ENCODE measurements at places on chromosomes 13 and 19. TPM values are rescaled to one million over a fixed set of nuclear protein-coding genes. Genes with fewer than 3 reads are reported as not detected.

GRCh38 chr13:59863621-59864020, 300.1 kb downstream of the DIAPH3 start:
- H3K4me1 ChIP-seq, result peaks cover 14% of the 10 kb centered on the region
- DNase-seq, result no peak
- H3K27ac ChIP-seq, result no peak overlapping the region
- peaks cover 7% of the 10 kb centered on the region for H3K36me3 ChIP-seq
- no peaks in the 10 kb centered on the region for H3K27me3 ChIP-seq

DNA sequence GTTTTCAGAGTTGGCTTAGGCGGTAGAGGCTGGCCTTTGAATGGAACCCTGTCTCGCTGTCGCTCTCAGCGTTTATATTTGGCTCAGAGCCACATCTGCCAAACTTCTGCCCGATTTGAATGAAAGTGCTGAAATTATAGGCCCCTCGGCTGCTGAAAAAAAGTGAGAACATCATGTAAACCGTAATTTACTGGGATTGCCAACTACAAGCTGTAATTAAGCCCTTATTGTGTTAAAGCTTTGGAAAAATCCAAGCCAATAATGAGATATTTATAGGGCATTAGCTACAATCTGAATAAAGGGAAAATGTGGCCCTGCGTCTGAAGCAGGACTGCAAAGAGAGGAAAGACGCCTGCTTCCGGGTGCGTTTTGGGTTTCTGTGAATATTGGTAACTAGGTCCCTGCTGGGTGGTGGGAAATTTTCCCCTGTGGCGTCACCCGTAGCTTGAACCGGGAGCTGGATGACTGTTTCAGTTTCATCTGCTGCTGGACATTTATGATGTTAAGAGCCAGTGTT, 9.9 kb downstream of the DNM2 start:
- peak overlapping the region; percentile 38 for H3K27ac ChIP-seq
- no peak overlapping the region for H3K4me3 ChIP-seq
- H3K4me1 ChIP-seq, result peaks cover 14% of the 10 kb centered on the region
- H3K27me3 ChIP-seq, result no peaks in the 10 kb centered on the region
- peak; percentile 54 for DNase-seq

DNA sequence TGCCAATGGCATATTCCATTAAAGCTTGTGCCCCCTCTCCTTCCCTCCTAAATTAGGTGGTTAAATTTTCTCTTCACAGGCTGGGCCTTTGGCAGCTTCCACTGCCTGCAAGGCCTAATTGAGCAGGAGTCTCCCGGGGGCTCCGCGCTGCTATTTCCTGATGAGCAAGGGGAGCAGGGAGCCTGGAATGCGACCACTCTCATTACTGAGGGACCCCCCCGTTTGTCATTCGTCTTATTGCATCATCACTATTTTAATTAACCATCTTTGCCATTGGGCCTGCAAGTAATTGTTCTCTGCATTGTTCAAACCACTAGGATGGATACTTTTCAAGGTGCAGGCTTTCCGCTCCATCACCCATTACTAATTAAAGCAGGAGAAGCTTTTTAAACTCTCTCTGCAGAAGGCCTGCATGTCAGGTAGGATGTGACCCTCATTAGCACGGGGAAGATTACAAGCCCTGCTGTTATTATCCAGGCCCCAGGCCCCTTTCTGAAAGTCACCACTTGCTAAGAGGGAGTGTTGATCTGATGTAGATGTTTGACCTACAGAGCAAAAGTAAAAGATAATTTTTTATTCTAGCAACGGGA, 142.3 kb downstream of the OXGR1 start:
- no peak overlapping the region for H3K4me3 ChIP-seq
- H3K36me3 ChIP-seq, result no peaks in the 10 kb centered on the region
- DNase-seq, result no peak
- H3K27ac ChIP-seq, result no peak overlapping the region

SLITRK6 gene
- 1.3 TPM for total RNA-seq

KLK12 gene
- not detected for total RNA-seq

GRCh38 chr19:58182577-58182988, 278 bp upstream of the ZNF274 start:
- H3K4me3 ChIP-seq, result peak overlapping the region; percentile 69
- peak; percentile 90 for DNase-seq
- H3K27ac ChIP-seq, result peak overlapping the region; percentile 98
- H3K4me1 ChIP-seq, result no peaks in the 10 kb centered on the region

DNA sequence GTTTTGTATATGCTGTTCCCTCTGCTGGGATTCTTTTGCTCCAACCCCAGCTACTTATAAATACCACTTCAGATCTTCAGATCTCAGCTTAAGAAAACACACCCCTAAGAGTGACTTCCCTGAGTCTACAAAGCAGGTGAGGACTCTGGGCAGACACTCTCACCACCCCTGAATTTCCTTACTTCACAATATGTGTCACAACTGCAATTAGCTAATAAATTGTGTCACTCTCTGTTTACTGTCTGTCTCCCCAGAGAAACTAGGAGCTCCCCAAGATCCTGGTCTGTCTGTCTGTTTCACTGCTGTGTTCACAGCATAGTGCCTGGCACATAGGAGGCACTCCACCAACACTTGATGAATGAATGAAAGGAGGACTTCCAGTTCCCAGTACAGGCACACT, 14.4 kb downstream of the CEBPA start:
- H3K4me3 ChIP-seq, result no peak overlapping the region
- no peak for DNase-seq
- no peaks in the 10 kb centered on the region for H3K27me3 ChIP-seq
- no peak overlapping the region for H3K27ac ChIP-seq

DNA sequence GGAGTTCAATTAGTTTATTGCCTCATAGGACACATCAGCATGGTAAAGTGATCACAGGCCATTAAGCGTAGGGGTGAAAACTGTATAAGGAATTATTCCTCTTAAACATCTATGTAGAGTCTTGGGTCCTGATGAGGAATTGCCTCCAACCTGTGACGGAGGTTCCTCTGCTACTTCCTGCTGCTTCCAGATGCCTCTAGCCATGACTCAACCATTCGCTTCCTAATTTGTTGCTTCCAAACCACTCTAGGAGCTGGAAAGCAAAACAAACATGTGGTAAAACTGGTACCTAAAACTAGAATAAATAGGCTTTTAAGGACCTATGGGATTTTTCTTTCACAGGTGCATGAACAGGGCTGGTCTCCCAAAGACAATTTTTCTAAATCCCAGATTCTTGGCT, 253.8 kb downstream of the KLF12 start:
- H3K36me3 ChIP-seq, result no peaks in the 10 kb centered on the region
- no peaks in the 10 kb centered on the region for H3K27me3 ChIP-seq
- no peak overlapping the region for H3K27ac ChIP-seq
- no peak for DNase-seq
- H3K4me1 ChIP-seq, result no peaks in the 10 kb centered on the region

- no peaks in the 10 kb centered on the region for H3K36me3 ChIP-seq
- no peak overlapping the region for H3K4me3 ChIP-seq
- no peaks in the 10 kb centered on the region for H3K27me3 ChIP-seq
- H3K4me1 ChIP-seq, result no peaks in the 10 kb centered on the region
- no peak for DNase-seq
Observed at GRCh38 chr13:96533408-96533807, 443.5 kb downstream of the HS6ST3 start.

GRCh38 chr13:26343816-26344215, 89.9 kb downstream of the CDK8 start:
- no peaks in the 10 kb centered on the region for H3K4me1 ChIP-seq
- H3K4me3 ChIP-seq, result no peak overlapping the region
- no peaks in the 10 kb centered on the region for H3K36me3 ChIP-seq
- DNase-seq, result no peak
- no peak overlapping the region for H3K27ac ChIP-seq

GRCh38 chr19:31513841-31514240, 164.6 kb upstream of the TSHZ3 start:
- no peaks in the 10 kb centered on the region for H3K27me3 ChIP-seq
- no peaks in the 10 kb centered on the region for H3K36me3 ChIP-seq
- H3K4me1 ChIP-seq, result no peaks in the 10 kb centered on the region
- no peak overlapping the region for H3K4me3 ChIP-seq
- DNase-seq, result no peak

DNA sequence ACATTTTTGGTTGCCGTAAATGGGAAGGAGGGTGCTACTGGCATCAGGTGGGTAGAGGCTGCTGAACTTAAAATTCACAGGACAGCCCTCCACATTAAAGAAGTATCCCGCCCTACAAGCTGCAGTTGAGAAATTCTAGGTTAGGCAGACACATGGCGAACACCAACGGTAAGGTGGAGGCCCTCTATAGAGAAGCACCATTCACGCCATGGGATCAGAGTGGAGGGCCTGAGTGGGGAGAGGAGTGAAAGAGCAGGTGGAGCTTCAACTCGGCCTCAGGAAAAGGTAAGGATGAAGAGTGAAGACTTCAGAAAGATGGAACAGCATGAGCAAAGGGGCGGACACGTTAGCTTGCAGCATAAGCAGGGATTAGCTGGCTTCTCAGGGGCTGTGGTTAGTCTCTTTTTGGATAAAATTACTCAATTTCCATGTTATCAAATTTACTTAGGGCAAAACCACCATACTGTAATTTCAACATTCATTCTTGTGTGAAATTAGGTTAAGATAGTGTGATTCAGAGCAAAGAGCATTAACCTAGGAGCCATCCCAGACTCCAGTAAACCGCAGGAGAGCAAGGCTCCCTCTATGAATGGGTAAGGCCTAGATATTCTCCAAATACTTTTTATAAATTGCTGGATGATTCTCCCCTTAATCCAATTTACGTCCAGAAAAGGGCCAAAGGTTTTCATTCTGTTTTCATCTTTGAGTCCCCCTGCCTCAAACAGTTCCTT, 1.2 kb downstream of the EEF1AKMT1 start:
- peak overlapping the region; percentile 52 for H3K4me3 ChIP-seq
- peaks cover 9% of the 10 kb centered on the region for H3K4me1 ChIP-seq
- H3K27ac ChIP-seq, result peak overlapping the region; percentile 82
- peaks cover 20% of the 10 kb centered on the region for H3K36me3 ChIP-seq
- no peaks in the 10 kb centered on the region for H3K27me3 ChIP-seq

GRCh38 chr13:54484166-54484565, 1455.6 kb downstream of the OLFM4 start:
- no peak overlapping the region for H3K4me3 ChIP-seq
- H3K4me1 ChIP-seq, result no peaks in the 10 kb centered on the region
- no peaks in the 10 kb centered on the region for H3K36me3 ChIP-seq
- no peak for DNase-seq

DNA sequence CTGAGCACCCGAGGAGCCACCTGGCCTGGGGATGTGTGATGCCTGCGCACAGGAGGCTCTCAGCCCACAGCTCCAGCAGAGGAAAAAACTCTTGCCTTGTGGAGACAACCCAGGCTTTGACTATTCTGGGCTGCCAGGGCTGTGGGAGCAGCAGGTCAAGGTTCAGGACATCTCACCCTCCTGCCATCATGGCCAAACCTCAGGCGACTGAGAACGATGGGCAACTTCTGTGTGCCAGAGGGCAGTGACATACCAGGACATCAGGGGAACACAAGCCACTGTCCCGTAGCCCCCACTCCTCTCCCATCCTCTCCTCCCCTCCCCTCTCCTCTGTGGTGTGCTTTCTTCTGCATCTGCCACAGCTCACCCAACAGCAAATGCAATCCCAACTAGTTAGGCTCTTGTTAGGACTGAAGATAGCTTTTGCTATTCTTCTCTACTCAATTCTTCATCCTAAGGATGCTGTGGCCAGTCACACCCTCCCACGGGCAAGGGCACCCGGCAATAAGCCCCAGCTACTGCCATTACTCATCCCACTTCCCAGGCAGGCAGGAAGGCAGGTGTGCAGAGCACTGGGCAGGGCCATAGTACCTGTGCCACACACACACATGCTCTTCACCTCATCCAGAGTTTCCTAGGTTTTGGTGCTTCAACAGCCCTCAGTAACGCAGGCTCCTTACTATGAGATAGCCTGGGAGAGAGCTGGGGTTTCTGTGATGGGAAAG, 16.8 kb downstream of the ELL start:
- no peak overlapping the region for H3K4me3 ChIP-seq
- no peaks in the 10 kb centered on the region for H3K4me1 ChIP-seq
- no peak overlapping the region for H3K27ac ChIP-seq
- H3K36me3 ChIP-seq, result no peaks in the 10 kb centered on the region
- no peak for DNase-seq

ELANE gene
- total RNA-seq, result not detected

- H3K27me3 ChIP-seq, result peaks cover 7% of the 10 kb centered on the region
- peaks cover 9% of the 10 kb centered on the region for H3K4me1 ChIP-seq
- no peak overlapping the region for H3K27ac ChIP-seq
Observed at GRCh38 chr19:43779820-43780219, 953 bp downstream of the KCNN4 start.

KANK2 gene
- 90.9 TPM for total RNA-seq

GRCh38 chr13:31982540-31982939, 49.0 kb upstream of the FRY start:
- H3K36me3 ChIP-seq, result no peaks in the 10 kb centered on the region
- DNase-seq, result peak; percentile 50
- H3K27me3 ChIP-seq, result no peaks in the 10 kb centered on the region
- no peak overlapping the region for H3K27ac ChIP-seq
- no peak overlapping the region for H3K4me3 ChIP-seq

DNA sequence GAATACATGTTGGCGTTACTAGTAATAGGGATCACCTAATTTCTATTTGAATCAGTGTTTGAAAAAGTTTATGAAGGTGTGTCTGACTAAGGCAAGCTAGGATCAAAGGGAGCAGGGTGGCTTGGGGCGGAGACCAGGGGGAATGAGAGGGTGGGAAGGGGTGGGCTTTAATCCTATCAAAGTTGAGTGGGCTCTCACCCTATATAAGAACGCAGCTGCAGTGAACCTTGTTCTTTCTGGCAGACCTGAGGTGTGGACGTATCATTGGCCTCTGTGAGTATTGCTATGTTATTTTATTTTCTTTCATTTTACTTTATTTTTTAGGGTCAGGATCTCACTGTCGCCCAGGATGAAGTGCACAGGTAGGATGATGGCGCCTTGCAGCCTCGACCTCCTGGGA, 37.4 kb downstream of the NLRP12 start:
- no peak for DNase-seq
- no peaks in the 10 kb centered on the region for H3K4me1 ChIP-seq
- no peak overlapping the region for H3K4me3 ChIP-seq
- no peak overlapping the region for H3K27ac ChIP-seq
- H3K36me3 ChIP-seq, result no peaks in the 10 kb centered on the region
- no peaks in the 10 kb centered on the region for H3K27me3 ChIP-seq

DNA sequence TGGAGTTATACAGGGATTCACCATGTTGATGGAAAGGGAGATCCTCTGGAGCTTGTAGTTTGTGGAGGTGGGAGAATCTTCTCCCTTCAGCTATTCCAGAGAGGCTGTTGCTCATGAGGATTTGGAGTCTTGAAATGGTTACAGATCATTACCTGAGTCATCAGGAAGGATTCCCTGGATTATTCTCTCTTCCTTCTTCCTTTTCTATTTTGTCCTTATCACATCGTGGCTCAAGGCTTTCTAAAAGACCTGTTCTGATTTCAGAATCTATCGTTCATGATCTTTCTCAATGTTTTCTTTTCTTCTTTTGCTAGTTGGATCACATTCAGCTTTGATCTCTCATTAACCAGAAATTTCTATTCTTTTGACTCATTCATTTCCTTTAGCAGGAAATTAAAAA, 196.0 kb downstream of the KLF5 start:
- DNase-seq, result no peak
- no peaks in the 10 kb centered on the region for H3K27me3 ChIP-seq
- H3K4me1 ChIP-seq, result no peaks in the 10 kb centered on the region

TTC9B gene
- total RNA-seq, result not detected
